ENCODE measurements at places on chromosomes 3 and 15.

DNA sequence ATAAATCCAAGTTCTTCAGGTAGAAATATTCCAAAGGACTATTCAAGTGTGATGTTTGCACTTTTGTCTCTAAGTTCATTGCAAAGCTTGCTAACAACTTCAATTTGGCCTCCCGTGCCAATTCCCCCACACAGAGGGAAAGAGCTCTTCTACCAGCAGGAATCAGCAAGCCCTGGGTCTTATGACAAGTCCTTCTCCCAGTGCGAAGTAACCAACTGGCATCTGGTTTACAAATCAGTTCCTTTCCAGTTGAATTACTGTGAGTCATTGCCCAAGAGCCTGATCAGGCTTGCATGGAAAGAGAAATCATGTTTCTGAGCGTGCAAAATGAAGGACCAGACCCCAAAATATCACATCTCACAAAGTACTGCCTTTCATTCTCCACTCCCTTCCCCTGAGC, 62.7 kb upstream of the SLCO3A1 start:
- peak; percentile 84 for DNase-seq

- DNase-seq = no peak
These were observed 16.0 kb downstream of the ZNF654 start for GRCh38 chr3:88075072-88075471.

- DNase-seq = no peak
These were observed 63.9 kb downstream of the ST8SIA2 start for GRCh38 chr15:92457471-92458041.

DNA sequence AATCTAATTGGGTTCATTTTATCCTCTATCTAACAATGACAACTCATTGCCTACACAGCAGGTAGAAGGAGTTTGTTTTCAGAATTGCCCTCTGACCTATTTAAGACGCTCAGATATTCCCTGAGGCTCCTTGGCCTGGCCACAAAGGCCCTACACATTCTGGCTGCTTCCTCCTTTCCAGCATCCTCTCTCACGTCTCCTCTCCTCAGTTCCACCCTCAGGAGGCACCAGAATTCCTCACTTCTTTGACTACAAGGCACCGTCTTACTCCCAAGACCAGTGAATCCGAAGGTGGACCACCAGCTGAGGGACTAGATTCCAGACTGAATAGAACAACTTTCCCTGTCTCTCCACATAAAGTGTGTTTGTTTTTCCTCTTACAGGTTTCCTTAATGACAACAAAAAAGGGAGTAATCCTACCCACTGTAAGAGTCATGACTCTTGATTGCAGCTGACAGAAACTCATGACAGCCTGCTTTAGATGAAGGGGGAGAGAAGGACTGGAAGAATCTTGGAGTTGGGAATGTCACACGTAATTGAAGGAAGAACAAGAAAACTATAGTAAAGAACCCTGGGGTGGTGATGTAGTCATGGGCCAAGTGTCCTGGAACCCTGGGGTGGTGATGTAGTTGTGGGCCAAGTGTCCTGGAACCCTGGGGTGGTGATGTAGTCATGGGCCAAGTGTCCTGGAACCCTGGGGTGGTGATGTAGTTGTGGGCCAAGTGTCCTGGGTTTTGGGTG, 22.0 kb upstream of the MUC20 start:
- DNase-seq = no peak

DNA sequence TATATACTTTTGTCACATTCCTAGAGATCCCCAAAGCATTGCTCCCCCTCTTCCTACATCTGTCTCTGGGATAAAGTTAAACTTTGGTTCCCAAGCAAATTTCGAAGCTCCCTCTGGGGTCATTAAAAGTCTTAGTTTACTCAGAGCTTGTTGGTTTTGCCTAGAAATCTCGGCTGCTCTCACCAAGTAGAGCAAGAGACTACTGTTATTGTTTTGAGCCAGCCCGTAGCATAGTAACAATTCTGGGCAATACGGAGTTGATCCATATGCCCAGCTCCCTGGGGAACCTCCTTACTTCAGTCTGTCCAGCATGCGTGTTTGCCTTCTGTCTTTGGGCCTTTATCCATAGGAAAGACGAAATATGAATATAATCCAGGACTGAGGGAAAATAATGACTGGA, 10.0 kb upstream of the P3H2 start:
- no peak for DNase-seq

- DNase-seq = peak; percentile 9
These were observed 53.2 kb downstream of the CCDC54 start for GRCh38 chr3:107430214-107430995.

DNA sequence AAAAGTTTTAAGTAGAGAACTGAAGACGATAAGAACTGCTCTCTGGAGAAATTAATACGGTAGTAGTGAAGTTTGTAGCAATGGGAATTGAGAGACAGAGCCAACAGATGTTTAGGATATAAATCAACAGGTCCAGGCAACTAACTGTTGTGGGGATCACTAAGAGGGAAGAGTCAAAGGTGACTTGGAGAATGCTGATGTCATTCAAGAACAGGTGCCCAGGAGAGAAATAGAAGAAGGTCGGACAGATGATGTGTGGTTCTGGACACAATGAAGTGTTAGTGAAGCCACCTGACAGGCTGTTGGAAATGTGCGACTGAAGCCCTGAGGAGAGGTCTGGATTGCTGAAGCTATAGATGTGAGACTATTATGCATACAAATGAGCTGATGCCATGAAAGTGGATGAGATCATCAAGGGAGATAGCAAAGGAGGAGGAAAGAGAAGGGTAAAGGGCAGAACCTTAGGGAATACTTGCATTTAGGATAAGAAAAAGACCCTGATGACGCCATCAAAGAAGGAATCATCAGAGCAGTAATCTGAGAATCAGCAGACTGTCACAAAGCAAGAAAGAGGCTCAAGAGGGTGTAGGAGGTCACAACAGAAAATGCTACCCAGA, 183.7 kb downstream of the FRMD5 start:
- no peak for DNase-seq

- DNase-seq = peak; percentile 61
These were observed 47.6 kb upstream of the MED12L start for GRCh38 chr3:151037746-151038477.
